ENCODE measurements at places on chromosomes 11 and 22.

DNA sequence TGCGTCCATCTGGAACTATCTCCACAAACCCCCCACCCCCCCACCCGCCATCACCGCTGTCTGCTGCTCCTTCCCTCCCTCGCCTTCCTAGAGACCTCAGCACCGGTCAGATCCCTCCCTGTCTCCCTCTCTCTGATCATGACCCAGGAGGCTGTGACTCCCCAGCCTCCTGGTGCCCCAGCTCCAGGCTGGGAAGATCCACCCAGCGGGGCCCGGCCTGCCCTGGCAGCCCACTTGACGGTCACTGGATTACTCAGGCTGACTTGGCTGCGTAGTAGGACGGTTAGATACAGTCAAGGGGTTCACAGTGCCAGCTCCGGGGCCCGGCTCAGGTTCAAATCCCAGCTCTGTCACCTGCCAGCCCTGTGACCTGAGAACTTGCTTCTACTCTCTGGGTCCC lies 59.3 kb downstream of the ANO1 start:
- no peak for DNase-seq

DNA sequence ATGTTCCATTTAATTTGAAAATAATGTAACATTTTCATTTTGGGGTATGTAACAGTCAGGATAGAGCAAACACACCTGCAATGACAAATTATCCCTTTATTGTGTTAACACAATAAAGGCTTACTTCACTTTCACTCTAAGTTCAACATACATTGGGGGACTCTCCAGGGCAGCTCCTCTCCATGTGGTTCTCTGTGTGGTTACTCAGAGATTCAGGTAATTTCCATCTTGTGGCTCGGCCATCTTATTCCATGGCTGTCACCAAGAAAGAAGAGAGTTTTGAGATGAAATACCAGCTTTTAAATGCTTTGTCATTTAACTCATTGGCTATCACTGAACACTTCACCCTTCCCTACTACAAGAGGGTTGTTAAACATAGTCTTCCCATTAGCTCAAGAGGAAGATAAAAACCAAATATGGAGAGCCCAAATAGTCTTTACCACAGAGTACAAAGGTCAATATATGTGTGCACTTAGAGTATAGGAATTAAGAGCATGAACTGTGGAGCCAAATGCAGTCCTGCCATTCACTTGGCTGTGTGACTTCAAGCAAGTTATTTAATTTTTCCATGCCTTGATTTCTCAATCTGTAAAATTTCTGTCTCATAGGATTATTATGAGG lies 10.6 kb upstream of the TPH1 start:
- no peak for DNase-seq

- no peak for DNase-seq
These were observed 40.5 kb upstream of the PRDM11 start for GRCh38 chr11:45105984-45106375.

- no peak for DNase-seq
These were observed 82.9 kb downstream of the KCNJ1 start for GRCh38 chr11:128784059-128784804.

GRCh38 chr11:10409207-10409661 lies 45.8 kb upstream of the AMPD3 start:
- no peak for DNase-seq

DNA sequence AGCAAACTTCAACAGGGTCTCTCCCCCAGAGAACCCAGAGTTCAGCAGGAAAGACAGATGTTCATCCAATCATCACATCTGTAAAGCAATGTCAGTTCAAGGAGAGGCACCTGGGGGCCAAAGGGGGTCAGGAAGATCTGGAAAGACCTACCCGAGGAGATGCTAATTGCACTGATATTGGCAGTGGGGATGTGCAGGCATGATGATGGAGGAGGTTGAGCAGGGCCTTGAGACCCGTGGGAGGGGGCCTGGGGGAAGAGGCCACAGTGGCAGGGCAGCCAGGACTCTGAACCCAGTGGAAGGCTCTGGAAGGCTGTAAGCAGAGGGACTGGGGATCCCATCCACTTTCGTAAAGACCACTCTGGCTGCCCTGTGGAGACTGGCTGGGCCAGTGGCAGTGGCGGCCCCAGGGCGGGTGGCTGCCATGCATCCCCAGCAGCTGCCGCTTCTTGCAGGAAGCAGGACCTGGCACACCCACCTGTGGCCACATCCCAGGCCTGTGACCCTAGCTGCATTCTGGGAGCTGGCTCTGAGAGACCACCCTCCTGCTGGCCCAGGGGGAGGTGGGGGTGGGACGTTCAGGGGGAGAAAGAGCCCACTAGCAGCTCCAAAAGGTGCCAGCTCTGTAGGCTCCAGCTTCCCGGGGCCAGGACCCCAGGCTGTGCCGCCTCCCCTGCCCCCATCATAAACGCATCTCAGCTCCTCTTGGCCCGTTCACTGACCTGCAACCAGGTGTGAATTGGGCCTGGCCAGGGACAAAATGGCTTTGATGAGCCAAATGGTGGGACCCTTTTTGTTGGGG lies 59.9 kb upstream of the FGF3 start:
- no peak for DNase-seq

DNA sequence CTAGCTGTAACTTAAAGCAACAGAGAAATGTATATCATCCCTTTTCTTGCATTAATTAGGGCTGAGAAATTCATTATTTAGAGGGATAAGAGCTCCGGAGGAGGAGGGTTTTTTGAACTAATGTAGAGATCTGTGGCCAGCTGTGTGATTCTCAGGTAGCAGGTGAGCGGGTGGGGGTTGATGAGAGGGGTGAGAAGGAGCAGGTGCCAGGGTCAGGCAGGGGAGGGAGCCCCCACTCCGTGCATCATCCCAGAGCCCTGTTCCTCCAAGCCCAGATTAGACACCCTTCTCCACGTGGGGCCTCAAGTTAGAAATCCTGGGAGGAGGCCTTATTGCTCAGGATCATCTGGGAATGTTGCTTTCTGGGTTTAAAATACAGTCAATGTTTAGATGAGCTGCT lies 24.9 kb downstream of the ZBTB16 start:
- no peak for DNase-seq

DNA sequence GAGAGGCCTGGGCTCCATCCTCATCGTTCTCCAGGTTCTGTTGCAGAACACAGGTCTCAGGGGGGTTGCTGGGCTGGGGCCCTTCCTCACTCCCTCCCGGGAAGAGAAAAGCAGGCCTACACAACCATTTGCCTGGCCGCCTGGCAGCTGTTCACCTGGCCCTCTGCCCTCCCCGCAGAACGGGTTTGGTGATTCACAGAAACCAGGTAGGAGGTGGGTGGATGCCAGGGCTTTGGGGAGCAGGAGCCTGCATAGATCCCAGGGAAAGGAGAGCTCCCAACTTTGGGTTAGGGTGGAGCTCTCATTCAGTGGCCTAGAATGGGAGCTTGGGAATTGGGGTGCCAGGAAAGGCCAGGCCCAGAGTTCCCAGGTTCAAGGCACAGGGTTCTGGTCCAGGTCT lies 995 bp downstream of the TMEM134 start:
- no peak for DNase-seq

- no peak for DNase-seq
These were observed 39.3 kb downstream of the SGSM1 start for GRCh38 chr22:24845041-24845898.

- no peak for DNase-seq
These were observed 19.4 kb upstream of the SNX32 start for GRCh38 chr11:65814131-65814985.

GRCh38 chr11:36352922-36353321 lies 56.8 kb downstream of the PRR5L start:
- DNase-seq = peak; percentile 20

- DNase-seq = no peak
These were observed 658 bp downstream of the ACY3 start for GRCh38 chr11:67649634-67650510.

GRCh38 chr11:106998116-106998915 lies 20.0 kb downstream of the GUCY1A2 start:
- no peak for DNase-seq

GRCh38 chr11:70153133-70153727 lies 49.9 kb upstream of the FADD start:
- no peak for DNase-seq

- peak; percentile 27 for DNase-seq
These were observed 2.1 kb downstream of the NRIP3 start for GRCh38 chr11:9001736-9002135.

DNA sequence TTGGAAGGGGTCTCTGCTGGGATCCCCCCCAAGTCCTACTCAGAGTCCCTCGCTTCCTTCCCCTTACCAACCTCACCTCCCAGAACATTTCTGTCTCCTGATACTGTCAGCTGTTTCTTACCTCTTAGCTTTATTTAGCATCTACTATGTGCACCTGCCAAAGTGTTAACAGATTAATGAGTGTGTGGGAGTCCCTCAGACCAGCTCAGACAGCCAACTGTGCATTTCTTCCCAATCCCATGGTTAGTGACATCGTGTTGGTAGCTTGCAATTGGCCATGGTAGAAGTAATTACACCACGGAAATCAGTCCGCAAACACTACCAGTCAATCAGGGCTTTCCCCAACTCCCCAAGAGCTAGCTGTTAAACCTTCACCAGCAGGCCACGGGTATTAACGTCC lies 150.6 kb downstream of the DSCAML1 start:
- DNase-seq = no peak

- no peak for DNase-seq
These were observed 183.2 kb upstream of the NECTIN1 start for GRCh38 chr11:119912229-119912628.

DNA sequence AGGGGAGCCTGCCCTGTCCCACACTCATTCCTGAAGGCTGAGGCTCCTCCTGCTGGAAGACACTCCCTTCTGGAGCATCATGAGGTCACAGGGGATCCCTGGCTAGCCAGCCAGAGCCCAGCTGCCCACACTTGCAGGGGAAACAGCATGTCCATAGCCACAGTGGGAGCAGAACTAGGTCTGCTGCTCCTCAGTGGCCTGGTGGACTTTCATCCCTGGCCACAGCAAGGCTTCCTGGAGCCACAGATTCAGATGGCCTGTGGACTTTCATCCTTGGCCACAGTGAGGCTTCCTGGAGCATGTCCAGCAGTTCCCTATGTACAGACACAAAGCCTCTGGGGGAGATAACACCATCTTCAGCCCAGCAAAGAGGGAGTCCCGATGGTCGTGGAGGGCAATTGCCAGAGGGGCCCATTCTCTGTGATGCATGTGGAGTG lies 5.9 kb upstream of the APOL6 start:
- DNase-seq = no peak

DNA sequence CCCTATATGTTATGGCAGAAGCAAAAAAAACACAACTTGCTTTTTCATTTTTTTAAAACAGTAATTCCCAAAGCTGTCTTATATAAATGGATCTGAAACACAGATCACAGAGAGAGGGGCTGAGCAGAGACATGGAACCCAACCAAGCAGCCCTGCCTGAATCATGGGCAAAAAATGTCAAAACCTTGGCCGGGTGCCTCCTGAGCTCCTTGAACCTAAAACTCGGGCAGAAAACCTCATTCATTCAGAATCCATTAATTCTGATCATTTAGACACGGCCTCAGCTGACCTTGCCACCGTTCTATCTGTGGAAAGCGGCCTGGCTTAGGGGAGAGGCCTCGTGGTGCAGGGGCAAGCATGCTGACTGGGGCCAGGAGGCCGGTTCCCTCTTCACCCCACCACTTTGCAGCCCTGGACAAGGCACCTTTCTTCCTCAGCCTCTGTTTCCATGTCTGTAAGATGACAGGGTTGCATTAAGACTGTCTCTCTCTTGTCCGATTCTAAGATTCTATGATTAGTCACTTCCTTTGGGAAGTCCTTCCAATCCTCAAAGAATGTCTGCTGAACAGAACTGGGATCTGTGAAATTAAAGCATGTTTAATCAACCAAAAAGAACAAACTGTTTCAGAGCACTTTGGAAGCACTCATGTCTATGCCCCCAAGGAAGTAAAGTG lies 26.0 kb downstream of the TENM4 start:
- DNase-seq = no peak

- no peak for DNase-seq
These were observed 1.6 kb upstream of the TH start for GRCh38 chr11:2173150-2173693.

DNA sequence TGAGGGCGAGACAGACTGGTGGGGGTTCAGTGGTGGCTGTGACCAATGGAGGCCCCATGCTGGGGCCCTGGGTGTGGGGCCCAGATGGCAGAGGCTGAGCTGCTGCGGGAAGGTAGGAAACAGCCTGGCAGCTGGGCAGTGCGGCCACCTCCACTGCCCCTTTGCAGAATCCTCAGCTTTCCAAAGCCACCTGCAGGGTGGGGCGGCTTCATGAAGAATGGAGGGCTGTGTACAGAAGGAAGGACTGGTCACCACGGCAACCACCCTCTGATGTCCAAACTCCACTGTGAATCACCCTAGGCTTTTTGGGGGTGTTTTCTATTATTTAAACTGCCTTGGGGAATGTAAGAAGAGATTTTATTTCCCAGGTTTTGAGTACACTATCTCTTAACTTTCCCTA lies 166.3 kb upstream of the NAV2 start:
- DNase-seq = no peak

Data from stimulated activated CD4-positive, alpha-beta T cell treated with anti-CD3 and anti-CD28 coated beads, TNF-alpha, amount 100 ng/mL, for 48 hours (primary cell).